ENCODE measurements at places on chromosomes 7 and 10.

GRCh38 chr7:153473185-153473584 is 579.0 kb upstream of the DPP6 start:
- DNase-seq = no peak

GRCh38 chr7:67752227-67752626 is 755.6 kb downstream of the TYW1 start:
- no peak for DNase-seq

GRCh38 chr10:71780719-71781118 is 7.4 kb upstream of the VSIR start:
- DNase-seq = no peak

GRCh38 chr7:10706875-10707493 is 266.7 kb upstream of the PHF14 start:
- no peak for DNase-seq

- peak; percentile 66 for DNase-seq
These were observed 11.1 kb downstream of the STEAP1B start for GRCh38 chr7:22488643-22489462.

DNA sequence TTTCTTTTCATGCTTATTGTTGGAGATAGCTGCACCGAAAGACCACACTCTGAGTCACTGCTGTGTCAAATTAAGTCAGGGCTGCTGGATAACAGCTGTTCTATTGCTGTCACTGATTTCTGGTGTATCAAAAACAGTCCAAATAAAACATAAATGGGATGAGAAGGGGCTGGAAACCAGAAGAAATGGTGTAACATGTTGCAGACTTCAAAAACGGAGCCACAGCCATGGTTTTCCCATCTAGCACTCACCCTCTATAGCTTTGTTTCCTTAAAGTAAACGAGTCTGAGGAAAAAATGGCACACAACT is 103.3 kb upstream of the DIP2C start:
- DNase-seq = no peak

GRCh38 chr10:96299383-96299782 is 4.9 kb upstream of the DNTT start:
- DNase-seq = no peak

DNA sequence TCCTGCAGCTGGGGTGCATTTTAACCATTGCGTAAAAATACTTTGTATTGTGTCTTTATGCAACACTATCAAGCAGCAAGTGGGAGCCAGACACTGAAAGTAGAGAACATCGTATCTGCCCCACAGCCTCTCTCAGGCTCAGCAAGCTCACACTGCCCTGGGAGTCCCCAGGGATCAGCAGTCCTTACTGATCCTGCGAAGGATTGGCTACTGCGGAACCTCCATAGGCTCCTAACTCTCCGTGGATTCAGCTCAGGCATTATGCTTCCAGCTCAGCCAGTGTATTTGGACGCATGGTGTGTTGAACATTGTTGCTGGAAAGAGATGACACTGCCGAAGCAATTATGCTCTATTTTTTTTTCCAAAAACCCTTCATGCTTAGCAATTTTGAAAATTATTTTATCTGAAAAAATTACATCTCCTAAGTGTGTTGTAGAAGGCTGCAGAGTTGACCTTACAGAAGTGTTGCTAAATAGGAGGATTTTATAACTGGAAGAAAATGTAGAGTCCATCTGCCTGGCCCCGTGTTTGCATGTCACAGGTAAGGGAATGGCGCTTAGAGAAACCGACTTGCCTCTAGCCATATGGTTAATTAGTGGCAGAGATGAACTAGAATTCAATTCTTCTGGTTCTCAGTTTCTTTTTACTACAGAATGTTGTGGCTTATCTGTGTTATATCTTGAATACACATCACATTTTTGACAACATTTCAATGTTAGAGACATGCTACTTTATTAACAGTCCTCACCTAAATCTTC is 276.4 kb upstream of the COBL start:
- DNase-seq = no peak

DNA sequence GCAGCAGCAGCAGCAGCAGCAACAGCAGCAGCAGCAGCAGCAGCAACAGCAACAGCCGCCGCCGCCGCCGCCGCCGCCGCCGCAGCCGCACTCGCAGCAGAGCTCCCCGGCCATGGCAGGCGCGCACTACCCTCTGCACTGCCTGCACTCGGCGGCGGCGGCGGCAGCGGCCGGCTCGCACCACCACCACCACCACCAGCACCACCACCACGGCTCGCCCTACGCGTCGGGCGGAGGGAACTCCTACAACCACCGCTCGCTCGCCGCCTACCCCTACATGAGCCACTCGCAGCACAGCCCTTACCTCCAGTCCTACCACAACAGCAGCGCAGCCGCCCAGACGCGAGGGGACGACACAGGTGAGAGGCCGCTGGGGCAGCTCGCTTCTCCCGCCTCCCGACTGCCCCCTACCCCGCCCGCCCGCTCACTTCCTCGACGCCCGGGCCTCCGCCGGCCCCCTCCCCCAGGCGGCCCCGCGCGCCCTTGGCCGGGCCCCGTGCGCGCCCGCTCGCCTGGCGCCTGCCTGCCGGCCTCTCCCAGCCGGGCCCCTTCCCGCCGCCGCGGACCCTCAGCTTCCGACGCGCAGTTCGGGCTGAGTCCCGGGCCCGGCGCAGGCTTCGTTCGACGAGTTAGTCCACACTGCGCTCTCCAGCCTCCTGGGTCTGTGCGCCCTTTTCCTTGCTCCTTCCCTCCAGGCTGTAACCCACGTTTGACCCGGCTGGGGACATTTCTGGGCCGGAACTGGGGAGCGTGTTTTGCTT is 882 bp downstream of the DLX6 start:
- DNase-seq = no peak

DNA sequence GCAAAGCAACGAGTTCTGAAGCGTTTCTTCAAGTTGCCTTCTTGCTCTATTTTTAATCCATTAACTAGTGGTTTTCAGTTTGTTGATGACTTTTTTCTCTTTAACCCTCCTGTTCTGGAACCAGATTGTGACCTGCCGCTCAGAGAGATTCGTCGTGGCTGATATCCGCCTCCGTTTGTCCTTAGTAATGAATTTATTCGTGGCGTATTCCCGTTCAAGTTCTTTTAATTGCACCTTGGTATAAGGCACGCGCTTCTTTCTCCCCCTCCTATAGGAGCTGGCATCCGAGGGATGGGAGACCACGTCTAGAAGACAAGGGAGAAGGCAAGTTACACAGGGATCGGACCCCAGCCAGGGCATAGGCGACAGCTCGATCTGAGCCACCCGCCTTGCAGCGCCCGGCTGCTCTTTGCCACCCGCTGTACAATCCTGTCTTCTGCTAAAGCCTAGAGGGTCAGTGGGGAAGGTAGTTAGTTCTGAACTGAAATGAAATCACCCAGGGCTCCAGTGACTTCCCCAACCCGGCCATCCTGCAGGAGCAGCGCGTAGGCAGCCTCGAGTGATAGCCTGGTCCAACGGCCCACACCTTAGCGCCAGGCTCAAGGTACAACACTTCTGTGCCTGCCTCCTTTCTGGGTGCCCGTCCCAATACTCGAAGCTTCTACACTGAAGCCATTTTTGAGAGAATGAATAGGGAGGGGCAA is 1.6 kb downstream of the HOXA13 start:
- no peak for DNase-seq

GRCh38 chr7:102167254-102167653 is 119.4 kb upstream of the SH2B2 start:
- no peak for DNase-seq

DNA sequence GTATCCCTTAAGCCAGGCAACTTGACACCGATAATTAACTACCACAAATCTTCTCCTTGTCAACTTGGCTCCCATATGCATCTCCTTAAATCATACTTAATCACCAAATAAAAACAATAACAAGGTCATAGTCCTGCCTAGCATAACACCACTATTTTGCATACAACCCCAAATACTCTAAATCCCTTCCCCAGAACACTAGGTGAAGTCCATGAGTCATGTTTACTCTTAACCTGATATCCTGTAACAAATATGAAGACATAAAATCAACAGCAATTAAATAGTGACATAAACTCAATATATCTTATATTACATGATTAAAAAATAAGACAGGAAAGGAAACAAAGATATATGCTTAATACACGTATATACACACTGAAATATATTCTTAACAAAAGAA is 362.0 kb downstream of the ETV1 start:
- no peak for DNase-seq

- DNase-seq = no peak
These were observed 58.3 kb downstream of the SGMS1 start for GRCh38 chr10:50565301-50566083.

All from CD4-positive, alpha-beta T cell treated with Interleukin-2 at 100 ng/mL for 4 hours (primary cell).